ENCODE measurements at places on chromosomes 2 and 18. TPM values are rescaled to one million over a fixed set of nuclear protein-coding genes. Genes with fewer than 3 reads are reported as not detected.

- H3K27ac ChIP-seq = no peak overlapping the region
- no peak for DNase-seq
- H3K27me3 ChIP-seq = no peaks in the 10 kb centered on the region
- peaks cover 54% of the 10 kb centered on the region for H3K36me3 ChIP-seq
- H3K4me3 ChIP-seq = no peak overlapping the region
Observed at GRCh38 chr2:143514413-143514812, 385.2 kb downstream of the ARHGAP15 start.

GRCh38 chr2:63755216-63755615 is 86.5 kb upstream of the UGP2 start:
- H3K27ac ChIP-seq = no peak overlapping the region
- no peaks in the 10 kb centered on the region for H3K36me3 ChIP-seq
- DNase-seq = no peak
- H3K27me3 ChIP-seq = peaks cover 8% of the 10 kb centered on the region

- DNase-seq = no peak
- peaks cover 67% of the 10 kb centered on the region for H3K36me3 ChIP-seq
- H3K27me3 ChIP-seq = no peaks in the 10 kb centered on the region
- H3K4me3 ChIP-seq = no peak overlapping the region
- H3K4me1 ChIP-seq = peaks cover 47% of the 10 kb centered on the region
Observed at GRCh38 chr2:160294889-160295288, 94.8 kb upstream of the ITGB6 start.

DNA sequence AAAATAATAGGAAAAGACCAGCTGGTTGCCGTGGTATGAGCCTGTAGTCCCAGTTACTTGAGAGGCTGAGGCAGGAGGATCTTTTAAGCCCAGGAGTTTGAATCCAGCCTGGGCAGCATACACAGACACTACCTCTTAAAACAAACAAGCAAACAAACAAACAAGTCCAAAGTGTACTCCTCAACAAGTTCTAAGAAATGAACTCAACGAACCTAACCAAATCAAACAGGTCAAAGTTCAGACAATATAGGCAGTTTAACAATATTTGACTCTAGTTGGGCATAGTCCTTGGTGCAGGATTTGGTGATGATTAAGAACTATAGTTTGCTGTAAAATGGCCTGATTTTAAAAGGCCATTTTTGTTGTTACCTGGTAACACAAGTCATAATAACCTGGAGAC is 41.9 kb upstream of the RHOB start:
- H3K4me1 ChIP-seq = no peaks in the 10 kb centered on the region
- peaks cover 23% of the 10 kb centered on the region for H3K27me3 ChIP-seq
- H3K4me3 ChIP-seq = no peak overlapping the region

DNA sequence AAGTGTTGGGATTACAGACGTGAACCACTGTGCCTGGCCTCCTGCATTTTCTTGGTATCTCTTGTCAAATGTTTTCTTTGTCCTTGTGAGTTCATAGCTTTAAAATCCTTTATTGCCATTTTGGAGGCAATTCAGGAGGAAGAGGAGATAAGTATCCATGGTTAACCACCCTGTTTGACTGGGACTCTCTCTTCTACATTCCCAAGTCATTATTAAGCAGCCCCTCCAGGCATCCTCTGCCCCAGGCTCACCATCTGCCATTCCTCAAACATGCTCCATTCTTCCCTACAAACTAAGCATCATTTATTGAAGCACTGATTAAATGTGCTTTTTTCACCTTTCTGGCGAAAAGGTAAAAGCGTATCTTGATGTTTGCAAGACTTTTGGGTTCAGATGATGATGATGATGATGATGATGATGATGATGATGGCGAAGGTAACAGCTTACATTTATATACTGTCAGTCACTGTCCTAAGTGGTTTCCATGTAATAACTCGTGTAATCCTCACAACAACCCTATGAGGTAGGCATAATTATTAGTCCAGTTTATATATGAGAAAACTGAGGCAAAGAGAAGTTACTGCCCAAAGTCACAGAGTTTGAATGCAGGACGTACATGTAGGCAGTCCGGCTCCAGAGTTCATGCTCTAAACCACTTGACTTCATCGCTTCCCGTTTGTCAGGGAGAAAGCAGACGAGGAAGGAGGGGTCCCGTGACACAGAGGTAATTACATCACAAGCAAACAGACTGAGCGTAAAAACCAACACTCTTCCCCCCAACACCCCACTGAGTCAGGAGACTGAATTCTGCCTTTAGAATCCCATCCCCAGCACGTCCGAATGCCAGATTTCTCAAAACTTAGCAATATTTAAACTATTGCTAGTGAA is 69.7 kb upstream of the ACKR3 start:
- DNase-seq = no peak
- peaks cover 24% of the 10 kb centered on the region for H3K27me3 ChIP-seq
- H3K4me3 ChIP-seq = no peak overlapping the region

DNA sequence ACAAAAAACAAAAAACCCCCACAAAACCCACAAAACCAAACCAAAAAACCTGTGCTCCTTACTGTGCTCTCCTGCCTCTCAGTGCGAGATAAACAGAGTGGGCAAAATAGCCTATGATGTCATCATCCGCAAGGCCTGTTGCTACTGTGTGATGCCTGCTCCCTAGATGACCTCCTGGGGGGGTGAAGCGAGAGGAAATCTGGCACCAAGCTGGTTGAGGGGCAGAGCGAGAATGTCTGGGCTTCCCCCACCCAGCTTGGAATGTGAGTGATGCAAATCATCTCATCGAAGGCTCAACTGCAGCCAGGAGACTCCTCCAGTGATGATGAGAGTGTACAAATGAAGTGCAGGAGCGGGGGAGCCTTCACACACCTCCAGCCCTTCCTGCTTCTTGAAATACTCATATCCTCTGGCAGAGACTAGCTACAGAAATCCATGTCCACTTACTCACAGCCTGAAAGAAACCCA is 57.7 kb upstream of the MAP4K3 start:
- H3K27ac ChIP-seq = no peak overlapping the region
- H3K36me3 ChIP-seq = peaks cover 3% of the 10 kb centered on the region
- H3K4me1 ChIP-seq = peaks cover 37% of the 10 kb centered on the region

GRCh38 chr2:128786741-128787478 is 468.2 kb upstream of the HS6ST1 start:
- H3K4me3 ChIP-seq = no peak overlapping the region
- no peaks in the 10 kb centered on the region for H3K27me3 ChIP-seq
- H3K4me1 ChIP-seq = no peaks in the 10 kb centered on the region
- H3K36me3 ChIP-seq = no peaks in the 10 kb centered on the region
- H3K27ac ChIP-seq = no peak overlapping the region
- DNase-seq = no peak

GRCh38 chr18:57900906-57901435 is 97.9 kb upstream of the ATP8B1 start:
- no peak overlapping the region for H3K27ac ChIP-seq
- DNase-seq = no peak
- H3K4me1 ChIP-seq = no peaks in the 10 kb centered on the region
- peaks cover 5% of the 10 kb centered on the region for H3K27me3 ChIP-seq
- H3K4me3 ChIP-seq = no peak overlapping the region

- H3K27ac ChIP-seq = no peak overlapping the region
- no peaks in the 10 kb centered on the region for H3K4me1 ChIP-seq
- no peaks in the 10 kb centered on the region for H3K36me3 ChIP-seq
Observed at GRCh38 chr2:189254268-189254883, 74.8 kb upstream of the COL5A2 start.

DNA sequence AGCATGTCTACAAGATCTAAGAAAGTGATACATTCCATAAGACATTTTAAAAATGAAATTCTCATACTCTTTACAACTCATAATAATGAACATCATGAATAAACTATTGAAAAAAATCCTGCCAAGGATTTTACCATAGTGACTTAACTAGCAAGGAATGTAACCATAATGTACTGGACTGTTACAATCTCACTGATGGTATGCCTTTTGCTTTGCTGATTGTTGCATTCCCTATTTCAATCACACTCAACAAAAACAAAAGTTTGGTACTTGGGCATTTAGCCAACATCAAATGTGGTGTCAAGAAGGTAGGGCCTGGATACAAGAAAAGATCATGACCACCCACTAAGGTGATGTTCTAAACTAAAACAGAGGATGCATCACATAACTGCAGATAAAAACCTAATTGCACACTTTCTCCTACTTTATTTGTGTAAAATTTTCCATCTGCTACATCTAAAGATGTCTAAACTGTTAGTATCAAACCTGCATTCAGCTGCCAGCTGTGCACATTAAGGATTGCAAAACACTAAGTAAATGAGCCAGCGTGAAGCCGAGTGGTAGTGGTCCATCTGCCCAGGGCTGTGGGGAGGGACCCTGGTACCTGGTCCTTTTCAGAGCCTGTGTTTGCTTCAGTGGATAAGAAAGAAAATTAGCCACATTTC is 564.4 kb downstream of the ZEB2 start:
- no peak overlapping the region for H3K27ac ChIP-seq
- H3K36me3 ChIP-seq = peaks cover 10% of the 10 kb centered on the region
- no peak overlapping the region for H3K4me3 ChIP-seq
- H3K27me3 ChIP-seq = no peaks in the 10 kb centered on the region

DNA sequence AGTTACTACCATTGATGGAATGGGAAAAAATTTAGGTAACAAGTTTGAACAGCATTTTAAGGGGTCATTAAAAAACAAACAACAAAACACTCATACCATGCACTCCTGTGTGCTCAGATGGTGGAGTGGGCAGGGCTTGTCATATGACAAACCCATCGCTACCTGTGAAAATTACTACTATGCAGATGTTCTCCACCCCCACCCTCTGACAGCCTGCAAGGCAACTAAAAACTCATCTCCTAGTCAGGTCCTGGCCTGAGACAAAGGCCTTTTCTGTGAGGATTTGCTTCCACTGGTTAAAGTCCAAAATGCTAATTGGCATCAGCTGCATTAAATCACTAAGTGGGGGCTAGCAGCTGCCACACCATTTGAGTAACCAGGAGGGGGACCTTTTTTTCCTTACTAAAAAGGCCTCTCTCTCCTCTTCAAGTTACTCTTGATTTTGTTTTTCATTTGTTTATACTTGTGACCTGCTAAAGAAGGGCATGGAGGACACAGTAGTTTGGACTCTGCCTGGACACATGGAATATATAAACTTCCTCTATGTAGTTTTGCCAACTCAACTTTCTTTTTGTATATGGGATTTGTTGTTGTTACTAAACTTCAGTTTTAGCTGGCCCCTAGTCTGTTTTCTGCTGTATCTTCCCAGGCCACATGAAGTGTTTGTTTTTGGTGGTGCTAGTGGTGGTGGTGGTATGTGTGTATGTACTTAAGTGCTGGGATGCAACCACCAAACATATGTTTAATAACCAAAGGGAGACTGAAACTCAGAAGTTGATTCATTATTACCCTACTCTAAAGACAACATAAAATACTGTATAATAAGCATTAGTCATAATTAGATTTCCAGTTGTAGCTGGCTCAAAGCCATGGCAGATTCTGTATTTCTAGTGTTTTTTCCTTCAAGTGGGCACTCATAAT is 121.3 kb downstream of the MAP4K4 start:
- no peak overlapping the region for H3K27ac ChIP-seq
- no peaks in the 10 kb centered on the region for H3K27me3 ChIP-seq
- peaks cover 2% of the 10 kb centered on the region for H3K36me3 ChIP-seq
- peaks cover 37% of the 10 kb centered on the region for H3K4me1 ChIP-seq
- DNase-seq = no peak
- H3K4me3 ChIP-seq = no peak overlapping the region

GRCh38 chr2:43540021-43540779 is 55.6 kb downstream of the THADA start:
- no peaks in the 10 kb centered on the region for H3K27me3 ChIP-seq
- no peak for DNase-seq
- no peak overlapping the region for H3K4me3 ChIP-seq
- H3K27ac ChIP-seq = no peak overlapping the region
- peaks cover 19% of the 10 kb centered on the region for H3K36me3 ChIP-seq

GRCh38 chr2:102051692-102052277 is 60.0 kb downstream of the IL1R2 start:
- no peak overlapping the region for H3K4me3 ChIP-seq
- H3K4me1 ChIP-seq = no peaks in the 10 kb centered on the region
- DNase-seq = no peak

Gene IFIH1
- total RNA-seq = 90.0 TPM

Gene SCTR
- not detected for total RNA-seq

Gene LYPD1
- total RNA-seq = not detected

Gene NPC1
- 37.4 TPM for total RNA-seq

Gene GAD1
- total RNA-seq = 0.68 TPM

Gene CRIM1
- 17.6 TPM for total RNA-seq

Gene EGR4
- total RNA-seq = 0.15 TPM

Gene AQP12B
- total RNA-seq = not detected

Gene SPATA3
- total RNA-seq = 0.44 TPM

Gene SLC11A1
- total RNA-seq = 0.35 TPM

All from activated CD8-positive, alpha-beta memory T cell treated with anti-CD3 and anti-CD28 coated beads, Interleukin-2, amount 10 ng/mL, durations not matched to agents 7 days and 5 days (primary cell).